ENCODE measurements at places on chromosomes 1 and 21.

GRCh38 chr1:231421546-231421970 lies 529 bp downstream of the EGLN1 start:
- H3K4me1 ChIP-seq, result peaks cover 41% of the 10 kb centered on the region
- H3K27ac ChIP-seq, result no peak overlapping the region
- H3K4me3 ChIP-seq, result peak overlapping the region; percentile 79

GRCh38 chr1:145886390-145886789 lies 724 bp upstream of the ANKRD35 start:
- no peak overlapping the region for H3K27ac ChIP-seq
- H3K4me3 ChIP-seq, result peak overlapping the region; percentile 79
- H3K36me3 ChIP-seq, result no peaks in the 10 kb centered on the region
- peaks cover 14% of the 10 kb centered on the region for H3K4me1 ChIP-seq

DNA sequence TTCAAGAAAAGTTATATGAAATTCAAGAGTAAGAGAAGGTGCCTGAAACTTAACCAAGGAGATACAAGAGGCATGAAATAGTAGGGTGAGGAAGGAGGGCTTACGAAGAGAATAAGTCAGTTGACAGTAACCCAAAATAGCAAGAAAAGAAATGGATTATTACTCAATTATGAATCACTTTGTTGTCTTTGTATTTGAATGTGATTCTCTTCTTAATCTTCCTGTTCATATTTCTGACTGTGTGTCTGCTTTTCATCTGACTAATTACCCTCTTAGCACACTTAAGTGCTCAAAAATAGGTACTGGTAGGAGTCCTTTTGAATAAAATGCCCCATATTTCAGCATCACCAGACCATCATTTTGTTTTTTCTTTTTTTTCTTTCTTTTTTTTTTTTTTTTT lies 39.4 kb downstream of the GLMN start:
- no peak overlapping the region for H3K4me3 ChIP-seq
- no peaks in the 10 kb centered on the region for H3K4me1 ChIP-seq
- no peaks in the 10 kb centered on the region for H3K27me3 ChIP-seq
- H3K27ac ChIP-seq, result no peak overlapping the region
- no peak for DNase-seq

DNA sequence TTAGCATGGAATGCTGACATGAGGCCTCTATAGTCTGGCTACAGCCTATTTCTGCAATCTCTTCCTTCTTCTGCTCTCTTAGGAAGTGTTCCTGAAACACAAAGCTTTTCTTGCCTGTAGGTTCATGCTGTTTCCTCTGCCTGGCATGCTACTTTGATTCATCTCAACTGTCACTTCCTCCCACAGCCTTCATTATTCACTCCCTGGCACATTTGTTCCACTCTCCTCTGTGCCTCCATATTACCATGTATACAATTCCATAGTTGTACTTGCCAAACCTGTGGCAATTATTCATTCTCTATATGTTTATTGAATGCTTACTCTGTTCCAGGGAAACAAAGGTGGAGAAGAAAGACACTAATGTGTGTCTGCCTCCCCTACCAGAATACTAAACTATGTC lies 210.2 kb downstream of the LRRC7 start:
- no peak overlapping the region for H3K27ac ChIP-seq
- H3K4me1 ChIP-seq, result no peaks in the 10 kb centered on the region
- H3K27me3 ChIP-seq, result no peaks in the 10 kb centered on the region
- H3K36me3 ChIP-seq, result no peaks in the 10 kb centered on the region
- no peak overlapping the region for H3K4me3 ChIP-seq

DNA sequence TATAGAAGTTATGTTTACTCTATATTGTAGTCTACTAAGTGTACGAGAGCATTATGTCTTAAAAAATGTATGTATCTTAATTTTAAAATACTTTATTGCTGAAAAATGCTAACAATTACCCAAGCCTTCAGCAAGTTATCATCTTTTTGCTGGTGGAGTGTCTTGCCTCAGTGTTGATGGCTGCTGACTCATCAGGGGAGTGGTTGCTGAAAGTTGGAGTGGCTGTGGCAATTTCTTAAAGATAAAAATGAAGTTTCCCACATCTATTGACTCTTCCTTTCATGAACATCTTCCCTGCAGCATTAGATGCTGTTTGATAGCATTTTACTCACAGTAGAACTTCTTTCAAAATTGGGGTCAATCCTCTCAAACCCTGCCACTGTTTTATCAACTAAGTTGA lies 95.8 kb downstream of the CDC7 start:
- no peak overlapping the region for H3K4me3 ChIP-seq
- DNase-seq, result no peak
- no peaks in the 10 kb centered on the region for H3K36me3 ChIP-seq
- H3K4me1 ChIP-seq, result peaks cover 13% of the 10 kb centered on the region
- no peak overlapping the region for H3K27ac ChIP-seq

- H3K4me3 ChIP-seq, result no peak overlapping the region
- H3K27me3 ChIP-seq, result peaks cover 24% of the 10 kb centered on the region
- DNase-seq, result no peak
- peaks cover 11% of the 10 kb centered on the region for H3K4me1 ChIP-seq
- no peaks in the 10 kb centered on the region for H3K36me3 ChIP-seq
- H3K27ac ChIP-seq, result no peak overlapping the region
Measured at GRCh38 chr1:15384301-15384901, 25.3 kb upstream of the EFHD2 start.

DNA sequence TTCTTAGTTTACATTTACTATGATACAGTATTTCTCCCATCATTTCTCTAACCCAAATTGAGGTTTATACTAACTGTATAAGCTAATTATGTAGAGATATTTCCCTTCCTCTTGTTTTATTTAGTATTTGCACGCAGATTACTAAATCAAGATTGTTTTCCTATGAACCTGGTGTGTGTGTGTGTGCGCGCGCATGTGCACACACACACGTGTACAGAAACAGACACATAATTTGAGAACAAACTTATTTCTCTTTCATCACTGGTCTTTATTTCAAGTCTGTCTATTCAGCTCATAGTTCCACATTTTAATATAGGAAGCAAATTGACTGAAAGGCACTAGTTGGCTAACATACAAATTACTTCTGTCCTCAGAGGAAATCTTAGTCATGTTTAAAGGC lies 19.7 kb upstream of the COL24A1 start:
- H3K27me3 ChIP-seq, result peaks cover 5% of the 10 kb centered on the region
- no peak overlapping the region for H3K27ac ChIP-seq
- no peak for DNase-seq
- H3K36me3 ChIP-seq, result no peaks in the 10 kb centered on the region
- no peak overlapping the region for H3K4me3 ChIP-seq

- no peak overlapping the region for H3K27ac ChIP-seq
- no peak overlapping the region for H3K4me3 ChIP-seq
- no peak for DNase-seq
- no peaks in the 10 kb centered on the region for H3K4me1 ChIP-seq
Measured at GRCh38 chr1:152959801-152960451, 10.5 kb upstream of the SPRR4 start.

- no peak overlapping the region for H3K4me3 ChIP-seq
- no peak for DNase-seq
- H3K4me1 ChIP-seq, result peaks cover 32% of the 10 kb centered on the region
- H3K27ac ChIP-seq, result no peak overlapping the region
Measured at GRCh38 chr1:116781034-116781433, 26.8 kb downstream of the CD2 start.

DNA sequence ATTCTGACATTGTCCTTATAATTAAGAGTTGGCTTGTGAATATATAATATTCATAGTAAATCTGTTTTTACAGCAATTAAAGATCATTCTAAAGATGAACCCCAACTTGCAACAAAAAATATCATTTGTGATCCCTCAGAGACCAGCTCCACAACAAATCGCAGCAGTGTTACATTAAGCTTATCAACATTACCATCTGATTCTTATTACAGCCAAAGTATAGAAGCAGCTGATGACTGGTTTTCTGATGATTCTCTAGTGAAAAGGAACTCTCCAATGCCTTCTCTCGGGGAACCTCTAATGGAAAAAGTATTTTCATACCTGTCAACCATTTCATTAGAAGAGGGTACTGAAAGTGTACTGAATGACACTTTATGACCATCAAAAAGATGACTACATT lies 45.4 kb downstream of the C1orf185 start:
- DNase-seq, result no peak
- H3K36me3 ChIP-seq, result no peaks in the 10 kb centered on the region
- H3K4me1 ChIP-seq, result no peaks in the 10 kb centered on the region
- H3K27me3 ChIP-seq, result peaks cover 6% of the 10 kb centered on the region
- no peak overlapping the region for H3K4me3 ChIP-seq
- H3K27ac ChIP-seq, result no peak overlapping the region

DNA sequence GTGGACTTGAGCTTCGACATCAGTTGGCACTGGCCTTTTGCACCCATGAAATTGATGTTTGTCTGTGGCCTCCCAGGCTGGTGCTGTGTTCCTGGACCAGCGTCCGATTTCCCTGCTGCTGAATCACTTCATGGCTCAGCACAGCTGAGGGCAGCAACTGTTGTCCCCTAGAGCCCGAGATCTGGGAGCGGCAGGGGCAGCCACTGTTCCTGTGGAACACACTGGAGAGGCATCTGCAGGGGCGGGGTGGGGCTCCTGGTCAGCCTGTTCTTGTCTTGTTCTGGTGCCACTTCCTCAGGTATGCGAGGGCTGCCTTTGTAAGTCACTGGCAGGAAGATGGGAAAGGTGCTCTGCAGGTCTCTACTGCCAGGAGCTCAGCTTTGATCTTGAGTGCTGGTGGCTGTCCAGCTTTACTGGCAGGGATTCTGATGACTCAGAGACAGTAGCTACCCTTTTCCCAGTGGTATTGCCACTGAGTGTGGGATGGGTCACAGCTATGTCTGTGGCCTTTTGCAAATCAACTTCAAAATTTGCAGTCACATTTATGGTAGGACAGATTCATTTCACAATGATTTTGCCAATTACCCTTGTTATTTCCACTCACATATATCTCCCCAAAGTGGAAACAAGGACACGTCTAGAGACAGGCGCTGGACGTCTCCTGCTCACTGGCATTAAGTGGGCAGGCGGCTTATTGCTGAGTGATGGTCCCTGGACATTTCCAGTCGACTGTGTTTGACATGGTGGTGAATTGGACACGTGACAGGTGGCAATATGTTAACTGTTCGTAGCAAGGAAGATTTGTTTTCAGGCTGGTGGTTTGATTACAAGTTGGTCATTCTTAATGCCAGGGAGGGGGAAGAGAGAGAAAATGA lies 15.3 kb downstream of the AGPAT3 start:
- peaks cover 9% of the 10 kb centered on the region for H3K36me3 ChIP-seq
- no peaks in the 10 kb centered on the region for H3K27me3 ChIP-seq
- H3K27ac ChIP-seq, result no peak overlapping the region
- no peak overlapping the region for H3K4me3 ChIP-seq
- DNase-seq, result no peak

DNA sequence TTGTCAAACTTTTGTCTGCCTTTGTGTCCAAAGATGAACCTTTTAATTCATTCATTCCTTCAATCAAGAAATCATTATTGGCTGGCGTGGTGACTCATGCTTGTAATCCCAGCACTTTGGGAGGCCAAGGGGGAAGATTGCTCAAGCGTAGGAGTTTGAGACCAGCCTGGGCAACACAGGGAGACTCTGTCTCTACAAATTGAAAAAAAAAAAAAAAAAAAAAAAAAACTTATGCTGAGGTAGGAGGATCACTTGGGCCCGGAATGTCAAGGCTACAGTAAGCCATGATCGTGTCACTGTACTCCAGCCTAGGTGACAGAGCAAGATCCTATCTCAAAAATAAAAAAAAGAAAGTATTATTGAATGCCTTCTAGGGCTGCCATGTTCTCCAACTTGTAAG lies 51.3 kb upstream of the CXADR start:
- DNase-seq, result no peak
- no peak overlapping the region for H3K4me3 ChIP-seq
- H3K27me3 ChIP-seq, result peaks cover 6% of the 10 kb centered on the region
- no peaks in the 10 kb centered on the region for H3K36me3 ChIP-seq
- H3K4me1 ChIP-seq, result no peaks in the 10 kb centered on the region

GRCh38 chr1:166017395-166017794 lies 149.4 kb downstream of the FAM78B start:
- no peak for DNase-seq
- no peaks in the 10 kb centered on the region for H3K36me3 ChIP-seq
- no peak overlapping the region for H3K4me3 ChIP-seq
- peaks cover 23% of the 10 kb centered on the region for H3K27me3 ChIP-seq
- no peaks in the 10 kb centered on the region for H3K4me1 ChIP-seq

DNA sequence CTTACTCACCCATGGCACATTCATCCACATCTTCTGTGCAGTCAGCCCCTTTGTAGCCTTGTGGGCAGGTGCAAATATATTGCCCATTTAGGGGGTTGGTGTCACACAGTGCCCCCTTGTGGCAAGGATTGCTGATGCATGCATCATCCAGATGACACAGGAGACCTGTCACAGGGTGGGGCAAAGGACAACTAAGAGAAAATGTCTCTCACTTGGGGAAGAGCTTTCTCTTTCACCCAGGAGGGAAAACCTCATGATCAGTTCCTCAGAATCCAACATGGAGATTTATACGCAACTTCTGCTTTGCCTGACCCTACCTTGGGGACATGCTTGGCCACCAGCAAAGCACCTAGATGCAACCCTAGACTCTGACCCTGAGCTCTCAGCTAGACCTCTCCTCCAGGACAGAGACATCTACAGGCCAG lies 71.8 kb upstream of the ADAM30 start:
- no peak overlapping the region for H3K4me3 ChIP-seq
- no peak overlapping the region for H3K27ac ChIP-seq
- peaks cover 33% of the 10 kb centered on the region for H3K36me3 ChIP-seq
- H3K4me1 ChIP-seq, result peaks cover 3% of the 10 kb centered on the region
- DNase-seq, result peak; percentile 92

GRCh38 chr21:44428281-44428960 lies 26.9 kb upstream of the LRRC3 start:
- no peaks in the 10 kb centered on the region for H3K4me1 ChIP-seq
- no peak overlapping the region for H3K4me3 ChIP-seq
- no peak overlapping the region for H3K27ac ChIP-seq
- no peaks in the 10 kb centered on the region for H3K27me3 ChIP-seq
- DNase-seq, result peak; percentile 60

GRCh38 chr1:101238681-101239094 lies 1.9 kb downstream of the S1PR1 start:
- peak overlapping the region; percentile 99 for H3K4me3 ChIP-seq
- peak overlapping the region; percentile 99 for H3K27ac ChIP-seq
- peaks cover 72% of the 10 kb centered on the region for H3K36me3 ChIP-seq
- peak; percentile 97 for DNase-seq
- peaks cover 44% of the 10 kb centered on the region for H3K4me1 ChIP-seq
